ENCODE measurements at places on chromosomes 7 and 10.

DNA sequence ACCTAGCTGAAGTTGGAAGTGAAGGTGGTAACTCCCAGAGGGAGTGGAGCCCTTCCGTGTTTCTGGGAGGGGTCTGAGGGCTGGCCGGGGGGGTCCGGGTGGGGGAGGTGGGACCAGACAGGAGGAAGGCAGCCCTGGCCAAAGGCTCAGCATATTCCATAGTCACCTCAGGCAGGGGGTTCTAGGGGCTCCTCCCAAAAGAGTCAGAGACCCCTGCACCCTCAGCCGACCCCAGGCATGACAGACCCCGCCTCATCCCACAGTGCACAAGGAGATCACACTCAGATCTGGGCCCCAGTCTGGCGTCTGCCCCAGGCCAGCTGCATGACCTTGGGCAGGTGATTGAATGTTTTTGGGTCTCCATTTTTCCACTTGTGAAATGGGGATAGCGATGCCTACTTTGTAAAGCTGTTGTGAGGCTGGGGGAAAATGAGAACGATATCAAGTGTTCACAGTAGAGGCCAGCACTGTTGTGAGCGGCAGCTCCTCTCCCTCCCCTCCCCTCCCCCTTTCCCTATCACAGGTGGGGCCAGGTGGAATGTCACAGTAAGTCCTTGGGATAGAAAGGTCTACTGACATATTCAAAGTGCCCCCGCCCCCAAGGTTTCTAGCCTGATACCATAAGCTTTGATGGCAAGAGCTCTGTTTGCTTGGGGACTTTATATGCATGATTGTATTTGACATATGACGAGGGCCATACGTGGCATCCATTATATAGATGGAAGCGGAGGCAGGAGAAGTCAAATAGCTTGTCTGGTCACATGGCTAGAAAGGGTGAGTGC is 33.3 kb downstream of the DNAJB12 start:
- DNase-seq: no peak

GRCh38 chr7:15446280-15446679 is 115.5 kb downstream of the AGMO start:
- DNase-seq: peak; percentile 82

DNA sequence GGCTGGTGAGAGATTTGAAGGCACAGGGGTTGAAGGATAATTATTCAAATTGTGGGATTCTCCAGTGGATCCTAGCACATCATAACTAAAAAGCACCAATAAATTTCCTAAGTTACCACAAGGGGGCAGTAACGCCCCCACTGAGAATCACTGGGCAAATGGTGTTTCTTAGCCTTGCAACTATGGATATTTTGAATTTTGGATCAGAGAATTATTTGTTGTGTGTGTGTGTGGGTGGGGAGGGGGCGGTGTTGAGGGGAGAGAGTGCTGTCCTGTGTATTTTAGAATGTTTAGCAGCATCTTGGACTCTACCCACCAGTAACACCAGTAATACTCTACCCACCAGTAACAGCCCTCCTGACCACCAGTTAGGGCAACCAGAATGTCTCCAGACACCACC is 63.3 kb upstream of the PRKG1 start:
- peak; percentile 34 for DNase-seq

DNA sequence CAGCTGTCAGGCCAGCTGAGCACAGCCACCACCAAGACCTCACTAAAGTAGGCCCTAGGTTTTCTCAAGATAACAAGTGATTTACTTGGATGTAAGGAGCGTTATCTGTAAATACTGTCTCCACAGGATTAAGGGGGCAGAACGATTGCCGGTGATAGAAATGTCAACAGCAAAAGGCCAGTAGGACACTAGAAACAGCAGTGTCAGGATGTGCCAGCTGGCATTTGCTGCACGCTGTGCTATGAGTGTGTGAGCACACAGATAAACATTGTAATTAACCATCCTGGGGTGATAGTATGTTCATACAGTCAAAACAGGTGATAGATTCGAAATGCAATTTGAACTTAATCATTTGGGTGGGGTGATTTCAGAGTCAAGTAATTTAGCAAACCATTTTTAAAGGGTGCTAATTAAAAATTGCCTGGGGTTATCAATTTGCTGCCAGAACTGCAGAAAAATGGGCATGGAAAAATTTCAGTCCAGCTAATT is 36.3 kb upstream of the NOBOX start:
- DNase-seq: no peak

- DNase-seq: no peak
Measured at GRCh38 chr10:12938271-12938670, 63.2 kb downstream of the CCDC3 start.

DNA sequence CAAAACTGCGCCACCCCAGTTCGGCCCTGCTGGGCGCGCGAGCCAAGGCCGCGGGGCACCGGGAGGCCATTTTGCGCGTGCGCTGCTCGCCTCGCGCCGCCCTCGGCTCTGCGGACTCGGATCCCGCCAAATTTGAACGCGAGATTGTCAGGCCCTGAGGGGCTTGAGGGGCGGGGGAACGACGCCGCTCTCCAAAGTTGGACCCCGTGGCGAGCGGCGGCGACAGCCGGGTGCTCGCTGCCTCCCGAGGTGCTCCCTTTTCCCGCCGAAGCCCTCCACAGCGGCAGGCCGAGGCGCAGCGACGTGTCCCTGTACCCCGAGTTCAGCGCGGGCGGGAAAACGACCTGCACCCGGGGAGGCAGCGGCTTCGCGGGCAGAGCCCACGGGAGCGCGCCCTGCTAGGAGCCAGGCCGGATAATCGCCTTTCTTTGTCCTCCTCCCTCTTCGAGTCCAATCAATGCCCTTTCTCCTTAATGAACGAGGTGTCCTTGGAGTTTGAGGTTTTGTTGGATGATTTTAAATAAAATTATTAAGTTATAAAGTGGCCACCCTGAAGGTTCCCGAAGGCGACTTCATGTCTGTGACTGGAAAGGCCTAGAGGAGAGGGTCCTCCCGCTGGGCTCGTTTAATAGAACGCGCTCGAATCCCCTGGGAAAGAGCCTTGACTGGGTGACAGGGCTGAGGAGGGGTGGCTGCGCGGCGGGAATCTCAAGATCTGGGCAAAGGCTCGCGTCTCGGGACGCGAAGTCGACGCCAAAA is 10.7 kb upstream of the SPAG6 start:
- no peak for DNase-seq

- no peak for DNase-seq
Measured at GRCh38 chr7:92754919-92755581, 81.3 kb downstream of the CDK6 start.

DNA sequence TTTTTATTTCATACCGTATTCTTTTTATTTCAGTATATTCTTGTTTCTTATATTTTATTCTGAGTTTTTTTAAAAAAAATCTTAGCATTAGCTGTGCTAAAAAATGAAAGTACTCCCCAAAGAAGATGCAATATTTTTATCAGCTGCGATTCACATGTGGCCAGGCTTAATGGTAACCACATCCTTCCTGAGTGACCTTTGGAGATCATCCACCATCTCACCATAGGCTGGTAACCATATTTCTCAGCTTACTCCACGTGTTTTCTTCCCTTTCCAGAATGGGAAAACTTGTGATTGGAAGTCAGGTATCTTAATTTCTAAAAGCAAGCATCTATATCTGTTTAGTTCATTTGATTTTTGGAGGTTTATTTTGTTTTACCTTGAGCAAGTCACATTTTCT is 18.8 kb upstream of the LIPM start:
- DNase-seq: peak; percentile 75

- DNase-seq: peak; percentile 37
Measured at GRCh38 chr7:5598769-5599371, 175.2 kb upstream of the TNRC18 start.

- DNase-seq: no peak
Measured at GRCh38 chr10:17851611-17852010, 42.5 kb downstream of the MRC1 start.

- DNase-seq: no peak
Measured at GRCh38 chr10:127444155-127444554, 105.0 kb upstream of the NPS start.

GRCh38 chr10:113126229-113127201 is 176.5 kb downstream of the TCF7L2 start:
- peak; percentile 77 for DNase-seq

- DNase-seq: no peak
Measured at GRCh38 chr10:45427970-45428366, 54.0 kb downstream of the ALOX5 start.

- no peak for DNase-seq
Measured at GRCh38 chr10:43217563-43218205, 49.2 kb downstream of the RASGEF1A start.

GRCh38 chr10:15802375-15802949 is 57.8 kb downstream of the MINDY3 start:
- DNase-seq: no peak

DNA sequence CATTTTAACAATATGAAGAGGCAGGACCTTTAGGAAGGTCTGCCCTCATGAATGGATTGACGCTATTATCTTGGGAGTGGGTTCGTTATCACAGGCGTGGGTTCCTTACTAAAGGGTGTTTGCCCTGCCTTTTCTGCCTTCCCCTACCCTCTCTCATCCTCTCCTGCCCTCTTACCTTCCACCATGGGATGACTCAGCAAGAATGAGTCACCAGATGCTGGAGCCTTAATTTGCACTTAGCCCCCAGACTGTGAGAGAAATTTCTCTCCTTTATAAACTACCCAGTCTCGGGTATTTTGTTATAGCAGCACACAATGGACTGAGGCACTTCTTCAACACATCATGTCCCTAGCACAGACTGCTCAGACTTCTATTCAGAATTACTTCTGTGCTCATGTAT is 31.4 kb upstream of the ZNF32 start:
- peak; percentile 49 for DNase-seq

GRCh38 chr7:4794591-4795350 is 19.3 kb downstream of the AP5Z1 start:
- DNase-seq: peak; percentile 13

DNA sequence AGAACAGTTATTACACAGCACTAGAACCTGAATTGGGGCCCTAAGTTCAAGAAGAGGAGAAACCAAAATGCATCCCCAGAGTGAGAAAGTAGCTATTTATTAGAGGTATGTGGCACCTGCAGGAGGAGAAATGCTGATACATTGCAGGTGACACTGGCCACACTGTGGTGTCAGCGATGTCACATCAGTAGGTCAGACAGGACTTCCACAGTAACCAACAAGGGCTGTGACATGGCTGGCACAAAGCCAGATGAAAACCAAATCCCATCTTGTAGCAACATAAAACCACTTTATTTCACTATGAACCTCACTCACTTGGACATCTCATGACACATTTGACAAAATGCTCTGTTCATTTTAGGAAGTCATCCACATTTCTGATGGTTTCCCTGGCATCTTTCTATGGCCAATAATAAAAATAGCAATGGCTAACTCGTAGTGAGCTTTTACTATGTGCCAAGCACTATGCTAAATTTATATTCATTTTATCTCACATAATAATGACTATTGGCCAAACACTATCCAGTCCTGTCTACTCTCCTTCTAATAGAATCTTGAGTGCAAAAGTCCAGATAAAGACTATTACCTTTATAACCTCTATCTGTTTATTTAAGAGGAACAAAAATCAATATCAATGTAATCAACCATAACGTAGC is 154.2 kb downstream of the TSPAN12 start:
- DNase-seq: no peak

- no peak for DNase-seq
Measured at GRCh38 chr7:106029941-106030340, 66.9 kb downstream of the CDHR3 start.

GRCh38 chr7:106127984-106128780 is 16.1 kb upstream of the SYPL1 start:
- peak; percentile 30 for DNase-seq

DNA sequence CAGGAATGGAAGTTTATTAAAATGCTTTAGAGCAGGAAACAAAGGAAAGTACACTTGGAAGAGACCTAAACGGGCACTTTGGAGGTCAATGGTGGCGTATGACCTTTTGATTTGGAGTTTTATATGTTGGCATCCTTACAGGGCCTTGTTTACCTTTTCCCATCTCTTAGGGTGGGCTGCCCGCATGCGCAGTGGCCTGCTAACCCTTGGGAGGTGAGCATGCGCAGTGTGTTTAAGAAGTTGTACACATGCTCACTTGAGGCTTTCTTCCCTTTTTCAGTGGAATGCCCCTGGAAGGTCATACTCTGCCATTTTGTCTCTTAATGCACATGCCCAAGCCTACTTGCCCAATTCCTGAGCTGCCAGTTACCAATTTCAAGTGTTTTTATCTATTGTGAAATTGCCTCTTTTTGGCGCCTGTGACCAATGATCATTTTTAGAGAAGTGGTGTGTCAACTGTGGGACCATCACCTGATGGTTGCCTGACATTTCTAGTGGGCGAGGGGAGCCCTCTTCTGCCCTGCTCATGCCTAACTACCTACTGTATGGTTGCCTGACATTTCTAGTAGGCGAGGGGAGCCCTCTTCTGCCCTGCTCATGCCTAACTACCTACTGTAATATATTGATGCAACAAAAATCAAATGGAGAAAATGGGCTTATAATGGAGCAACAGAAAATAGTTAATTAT is 138.0 kb downstream of the PPP1R9A start:
- DNase-seq: no peak

- DNase-seq: peak; percentile 53
Measured at GRCh38 chr7:74269757-74270277, 15.6 kb upstream of the RFC2 start.

DNA sequence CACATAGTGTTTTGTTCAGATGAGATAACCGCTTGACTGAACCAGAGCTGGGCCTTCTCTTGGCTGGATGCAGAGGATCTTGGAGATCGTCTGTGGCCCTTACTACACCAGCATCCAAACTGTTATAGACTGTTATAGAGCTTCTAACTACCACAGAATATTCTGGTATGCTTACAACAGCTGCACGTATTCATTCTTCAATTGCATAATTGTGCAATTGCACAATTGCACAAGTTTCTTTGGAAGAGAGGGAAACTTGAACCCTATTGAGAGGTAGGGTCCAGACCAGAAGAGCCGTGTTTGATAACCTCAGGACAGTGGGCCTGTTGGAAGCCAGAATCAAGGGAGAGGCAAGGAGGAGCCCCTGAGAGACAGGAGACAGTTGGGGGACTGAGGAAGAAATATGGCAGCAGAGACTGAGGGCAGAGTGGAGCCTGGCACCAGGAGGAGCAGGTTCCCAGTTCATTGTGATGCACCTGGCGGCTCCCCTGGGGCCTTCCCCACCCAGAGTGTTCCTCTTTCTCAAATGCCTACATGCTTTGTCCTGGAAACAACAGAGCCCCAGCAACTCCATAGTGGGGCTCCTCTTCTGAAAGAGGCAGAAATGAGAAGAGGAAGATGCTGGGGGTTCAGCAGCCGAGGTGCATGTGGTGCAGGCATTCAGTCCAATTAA is 64.1 kb downstream of the PTPRZ1 start:
- DNase-seq: no peak

DNA sequence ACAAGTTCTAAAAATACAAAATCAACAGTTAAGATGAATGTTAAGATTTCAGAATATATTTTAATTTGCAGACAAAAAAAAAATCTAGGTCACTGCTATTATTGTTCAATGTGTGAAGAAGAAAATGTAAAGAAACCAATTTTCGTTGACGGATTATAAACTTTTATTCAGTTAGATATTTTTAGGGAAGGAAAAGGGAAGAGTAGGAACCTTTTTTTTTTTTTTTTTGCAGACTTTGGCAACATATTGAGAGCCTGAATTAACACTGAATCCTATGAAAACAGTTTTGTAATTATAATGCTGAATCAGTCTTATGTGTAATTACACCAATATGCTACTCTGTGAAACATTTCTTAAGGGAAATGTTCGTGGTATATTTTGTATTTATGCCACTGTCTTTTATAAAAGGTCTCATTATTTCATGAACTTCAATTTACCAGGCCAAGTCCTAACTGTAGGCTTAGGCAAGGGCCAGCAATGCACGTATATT is 106.3 kb downstream of the ST8SIA6 start:
- no peak for DNase-seq

GRCh38 chr10:74282151-74282847 is 131.3 kb downstream of the ADK start:
- peak; percentile 65 for DNase-seq

- no peak for DNase-seq
Measured at GRCh38 chr10:51340366-51340765, 266.1 kb downstream of the PRKG1 start.
